ENCODE measurements at places on chromosomes 11 and 22. TPM values are rescaled to one million over a fixed set of nuclear protein-coding genes. Genes with fewer than 3 reads are reported as not detected.
A peak's percentile ranks its signal among the peaks of the same experiment; 100 is the strongest.

The ZNF202 gene
- total RNA-seq, result 11.5 TPM

The ELMOD1 gene
- total RNA-seq, result not detected

The CELSR1 gene
- total RNA-seq, result 1.3 TPM

The POGLUT3 gene
- 16.2 TPM for total RNA-seq

DNA sequence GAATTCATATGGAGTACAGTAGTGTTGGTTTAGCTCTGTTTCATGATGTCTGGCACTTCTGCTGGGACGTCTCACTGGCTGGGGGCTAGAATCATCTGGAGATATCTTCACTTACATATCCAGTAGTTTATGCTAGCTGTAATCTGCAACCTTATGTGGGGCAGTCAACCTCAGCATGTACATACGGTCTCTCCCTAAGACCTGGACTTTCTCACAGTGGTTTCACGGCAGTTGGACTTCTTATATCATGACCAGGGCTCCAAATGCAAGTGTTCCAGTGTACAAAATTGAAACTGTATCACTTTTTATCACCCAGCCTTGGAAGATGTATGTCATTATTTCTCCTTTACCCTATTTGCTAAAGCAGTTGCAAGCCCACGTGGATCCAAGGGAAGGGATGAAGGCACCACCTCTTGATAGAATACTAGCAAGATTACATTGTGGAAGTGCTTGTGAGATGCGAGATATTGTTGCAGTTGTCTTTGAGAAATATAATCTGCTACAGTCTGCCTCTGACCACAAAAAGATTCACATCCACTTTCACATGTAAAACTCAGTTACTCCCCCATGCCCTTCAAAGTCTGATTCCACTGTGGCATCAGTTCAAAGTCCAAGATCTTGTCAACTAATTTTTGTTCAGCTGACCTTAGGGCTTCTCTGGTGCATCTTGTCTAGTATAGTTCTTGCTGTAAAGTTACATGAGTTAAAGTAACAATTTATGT is 316.6 kb upstream of the NCAM1 start:
- DNase-seq, result no peak

- DNase-seq, result no peak
Measured at GRCh38 chr22:41410311-41410751, 28.6 kb downstream of the TEF start.

GRCh38 chr22:22123960-22124278 is 120.7 kb upstream of the VPREB1 start:
- DNase-seq, result no peak

- DNase-seq, result peak; percentile 20
Measured at GRCh38 chr11:112961146-112961668, at the start of gene NCAM1. NCAM1 (plus strand) TSS chr11:112961420.

GRCh38 chr22:29454276-29454675 is 15.9 kb downstream of the RFPL1 start:
- no peak for DNase-seq

DNA sequence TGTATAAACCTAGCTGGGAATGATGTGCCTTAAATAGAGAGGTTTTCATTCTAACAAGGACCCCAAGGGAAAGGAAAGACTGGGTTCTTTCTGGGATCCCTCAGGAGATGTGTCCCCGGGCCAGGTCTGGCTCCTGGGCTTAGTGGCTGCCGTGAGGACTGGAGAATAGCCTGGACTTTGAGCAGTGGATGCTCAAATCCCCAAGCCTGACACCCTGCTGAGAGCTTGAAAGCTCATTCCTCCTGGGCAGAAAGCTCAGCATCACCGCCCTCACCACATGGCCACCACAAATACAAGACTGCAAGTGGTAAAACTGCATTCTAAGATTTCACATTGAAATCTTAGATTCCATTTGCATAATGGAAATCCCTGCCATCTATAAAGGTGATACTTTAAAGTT is 79.4 kb upstream of the NARS2 start:
- no peak for DNase-seq

- no peak for DNase-seq
Measured at GRCh38 chr22:38866024-38866398, 6.0 kb downstream of the CBX6 start.

- no peak for DNase-seq
Measured at GRCh38 chr11:62816557-62816956, 11.3 kb upstream of the NXF1 start.

All from activated T-cell treated with anti-CD3 and anti-CD28 coated beads, Interleukin-2, amount 50 U/mL, for 72 hours (primary cell).